DMS79 treated with DMSO at 0.1 percent for 48 hours (cell line): ENCODE measurements at places on chromosomes 3 and 15.

- no peak for DNase-seq
These were observed 13.2 kb downstream of the PRR23E start for GRCh38 chr3:127206154-127206553.

GRCh38 chr3:53109891-53110771, 20.1 kb downstream of the RFT1 start:
- no peak for DNase-seq

DNA sequence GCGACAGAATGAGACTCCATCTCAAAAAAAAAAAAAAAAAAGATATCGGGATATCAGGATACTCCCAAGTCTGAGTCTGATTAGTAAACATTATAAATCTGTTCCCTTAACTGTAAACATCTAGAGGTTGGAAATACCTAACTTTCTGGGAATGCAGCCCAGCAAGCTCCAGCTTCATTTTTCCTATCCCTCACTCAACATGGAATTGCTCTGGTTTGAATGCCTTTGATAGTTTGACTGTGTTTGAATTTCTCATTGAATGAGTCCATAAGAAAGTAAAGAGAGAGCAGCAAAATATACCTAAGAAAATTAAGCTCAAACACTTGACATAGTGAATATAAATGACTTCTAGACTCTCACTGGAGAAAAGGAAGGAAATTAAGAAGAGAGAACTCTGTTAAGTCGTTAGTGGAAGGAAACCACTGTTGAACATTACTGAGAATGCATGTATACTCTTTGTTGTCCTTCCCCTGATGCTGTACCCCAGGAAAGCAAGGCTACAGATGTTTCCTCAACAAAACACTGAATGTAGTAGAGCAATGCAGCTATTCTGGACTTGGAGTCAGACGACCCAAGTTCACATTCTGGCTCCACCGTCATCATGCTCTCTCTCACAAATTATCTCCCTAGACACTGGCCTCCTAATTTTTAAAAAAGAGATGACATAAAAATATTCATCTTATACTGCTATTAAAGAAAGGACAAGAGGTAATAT, 62.4 kb downstream of the CD200 start:
- DNase-seq: no peak

DNA sequence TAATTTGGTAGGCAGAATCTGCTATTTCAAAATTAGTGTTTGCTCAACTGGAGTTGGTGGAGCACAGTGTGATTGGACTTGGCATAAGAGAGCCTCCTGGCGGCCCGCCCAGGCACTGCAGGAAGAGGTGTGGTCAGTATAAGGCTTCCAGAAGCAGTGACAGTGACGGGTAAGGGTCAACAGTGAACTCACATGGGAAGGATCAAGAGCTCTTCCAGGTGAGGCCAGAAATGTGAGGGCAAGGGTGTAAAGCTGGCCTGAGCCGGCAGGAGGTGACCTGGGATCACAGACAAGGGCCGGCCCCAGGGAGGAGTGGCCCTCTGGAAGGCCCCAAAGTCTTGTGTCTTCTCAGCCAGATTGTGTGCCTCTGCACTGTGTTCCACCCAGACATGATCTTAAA, 93.2 kb upstream of the RNF7 start:
- no peak for DNase-seq
